ENCODE measurements at places on chromosomes 12 and 14.

DNA sequence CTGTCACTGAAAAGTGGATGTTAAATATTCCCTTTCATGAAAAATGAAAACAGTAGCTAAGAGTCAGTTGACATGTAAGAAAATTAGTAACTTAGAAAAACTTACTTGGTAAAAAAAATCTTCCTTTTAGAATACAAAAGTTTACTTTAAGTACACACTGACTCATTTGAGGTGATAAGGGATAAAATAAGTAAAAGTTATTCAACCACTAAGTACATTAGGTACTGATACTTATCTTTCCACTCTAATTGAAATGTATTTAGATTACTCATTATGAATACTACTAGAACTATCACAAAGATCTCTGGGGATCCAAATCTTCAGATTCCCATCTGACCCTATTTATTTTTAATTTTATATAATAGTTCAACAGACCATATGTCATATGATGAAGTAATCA is 12.2 kb downstream of the SYCP3 start:
- DNase-seq, result peak; percentile 49

DNA sequence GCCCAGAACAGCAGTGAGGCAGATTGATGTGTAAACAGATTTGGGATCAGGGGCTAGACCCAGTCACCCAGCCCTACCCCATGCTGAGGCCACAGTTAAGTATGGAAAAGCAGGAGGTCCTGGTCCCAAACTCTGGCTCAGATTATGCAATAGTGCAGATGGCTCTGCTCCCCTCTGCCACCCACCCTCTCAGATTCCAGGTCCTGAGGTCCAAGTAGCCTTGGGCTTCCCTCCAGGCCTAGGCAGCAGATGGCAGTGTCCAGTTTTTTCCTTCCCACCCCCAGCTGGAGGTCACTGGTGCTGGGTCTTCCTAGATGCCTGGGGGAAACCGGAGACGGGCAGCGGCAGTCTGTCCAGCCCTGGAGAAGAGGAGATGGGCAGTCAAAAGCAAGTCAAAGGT is 2.8 kb upstream of the DHH start:
- no peak for DNase-seq

DNA sequence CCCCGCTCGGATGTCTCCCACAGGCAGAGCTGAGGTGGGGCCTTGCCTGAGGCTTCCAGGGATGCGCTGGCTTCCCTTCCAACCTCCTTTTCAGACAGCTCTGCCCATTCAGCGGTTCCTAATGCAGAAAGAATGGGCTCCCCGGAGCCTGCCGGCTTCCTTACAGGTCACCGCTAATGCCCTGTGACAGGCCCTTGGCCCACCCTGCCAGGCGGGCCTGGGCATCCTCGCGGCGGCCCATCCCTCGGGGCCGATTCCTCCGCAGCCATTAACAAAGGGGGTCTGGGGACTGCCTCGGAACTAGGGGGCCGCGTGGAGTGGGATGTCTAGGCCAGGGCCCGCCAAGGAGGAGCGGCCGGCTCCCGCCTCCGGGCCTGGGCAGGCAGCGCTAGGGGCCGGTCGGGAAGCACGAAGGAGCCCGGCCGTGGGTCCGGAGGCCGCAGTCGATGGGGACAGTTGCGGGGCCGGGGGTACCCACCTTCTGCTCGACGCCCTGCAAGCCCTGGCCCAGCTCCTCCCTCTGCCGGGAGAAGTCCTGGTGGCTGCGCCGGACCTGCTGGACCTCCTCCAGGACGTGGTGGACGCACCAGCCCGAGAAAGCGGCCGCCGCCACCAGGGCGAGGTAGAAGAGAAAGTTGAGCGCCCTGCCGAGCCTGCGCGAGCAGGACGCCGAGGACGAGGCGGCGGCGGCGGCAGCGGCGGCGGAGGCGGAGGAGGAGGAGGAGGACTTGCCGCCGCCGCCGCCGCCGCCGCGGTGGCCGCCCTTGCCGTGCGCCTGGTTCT is 738 bp downstream of the CKAP4 start:
- peak; percentile 51 for DNase-seq

- DNase-seq, result no peak
Observed at GRCh38 chr12:120858306-120859088, 45.7 kb downstream of the SPPL3 start.

- DNase-seq, result no peak
Observed at GRCh38 chr14:69955855-69956845, 76.9 kb downstream of the SMOC1 start.
